Activated CD4-positive, alpha-beta memory T cell treated with anti-CD3 and anti-CD28 coated beads, Interleukin-2, amount 10 ng/mL, durations not matched to agents 7 days and 5 days (primary cell): ENCODE measurements at places on chromosomes 5 and 9. TPM values are rescaled to one million over a fixed set of nuclear protein-coding genes. Genes with fewer than 3 reads are reported as not detected.

DNA sequence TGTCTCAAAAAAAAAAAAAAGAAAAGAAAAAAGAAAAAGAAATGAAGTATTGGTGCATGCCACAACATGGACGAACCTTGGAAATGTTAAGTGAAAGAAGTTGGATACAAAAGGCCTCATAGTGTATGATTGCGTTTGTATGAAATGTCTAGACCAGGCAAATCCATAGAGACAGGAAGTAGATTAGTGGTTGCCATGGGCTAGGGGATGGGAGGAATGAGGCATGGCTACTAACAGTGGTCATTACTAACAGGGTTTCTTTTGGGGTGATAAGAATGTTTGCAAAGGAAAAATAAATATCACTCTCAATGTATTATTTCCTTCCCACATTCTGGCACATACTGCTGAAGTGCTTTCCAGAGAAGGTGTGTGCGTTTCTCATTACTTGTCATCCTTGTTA is 44.1 kb downstream of the UGCG start:
- no peak overlapping the region for H3K27ac ChIP-seq
- no peaks in the 10 kb centered on the region for H3K27me3 ChIP-seq
- no peak overlapping the region for H3K4me3 ChIP-seq
- peaks cover 34% of the 10 kb centered on the region for H3K4me1 ChIP-seq
- no peak for DNase-seq

DNA sequence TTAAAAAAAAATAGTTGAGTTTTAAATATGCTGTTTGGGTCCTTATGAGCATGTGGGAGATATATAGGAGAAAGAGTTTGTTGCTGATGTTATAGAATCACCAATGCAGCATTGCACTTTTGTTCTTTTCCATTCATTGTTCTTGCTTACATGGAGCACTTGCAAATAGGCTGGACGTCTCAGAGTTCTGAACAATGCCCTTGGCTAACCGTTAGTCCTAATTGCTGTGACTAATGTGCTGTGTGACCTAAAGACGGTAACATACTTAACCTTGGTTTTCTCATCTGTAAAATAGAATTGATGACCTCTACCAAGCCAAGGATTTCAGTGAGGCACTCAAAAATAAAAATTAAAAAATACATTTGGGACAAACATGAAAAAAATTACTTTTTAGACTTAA is 29.8 kb downstream of the PIK3R1 start:
- DNase-seq: no peak
- H3K36me3 ChIP-seq: peaks cover 42% of the 10 kb centered on the region
- H3K27me3 ChIP-seq: no peaks in the 10 kb centered on the region
- H3K4me1 ChIP-seq: peaks cover 56% of the 10 kb centered on the region

DNA sequence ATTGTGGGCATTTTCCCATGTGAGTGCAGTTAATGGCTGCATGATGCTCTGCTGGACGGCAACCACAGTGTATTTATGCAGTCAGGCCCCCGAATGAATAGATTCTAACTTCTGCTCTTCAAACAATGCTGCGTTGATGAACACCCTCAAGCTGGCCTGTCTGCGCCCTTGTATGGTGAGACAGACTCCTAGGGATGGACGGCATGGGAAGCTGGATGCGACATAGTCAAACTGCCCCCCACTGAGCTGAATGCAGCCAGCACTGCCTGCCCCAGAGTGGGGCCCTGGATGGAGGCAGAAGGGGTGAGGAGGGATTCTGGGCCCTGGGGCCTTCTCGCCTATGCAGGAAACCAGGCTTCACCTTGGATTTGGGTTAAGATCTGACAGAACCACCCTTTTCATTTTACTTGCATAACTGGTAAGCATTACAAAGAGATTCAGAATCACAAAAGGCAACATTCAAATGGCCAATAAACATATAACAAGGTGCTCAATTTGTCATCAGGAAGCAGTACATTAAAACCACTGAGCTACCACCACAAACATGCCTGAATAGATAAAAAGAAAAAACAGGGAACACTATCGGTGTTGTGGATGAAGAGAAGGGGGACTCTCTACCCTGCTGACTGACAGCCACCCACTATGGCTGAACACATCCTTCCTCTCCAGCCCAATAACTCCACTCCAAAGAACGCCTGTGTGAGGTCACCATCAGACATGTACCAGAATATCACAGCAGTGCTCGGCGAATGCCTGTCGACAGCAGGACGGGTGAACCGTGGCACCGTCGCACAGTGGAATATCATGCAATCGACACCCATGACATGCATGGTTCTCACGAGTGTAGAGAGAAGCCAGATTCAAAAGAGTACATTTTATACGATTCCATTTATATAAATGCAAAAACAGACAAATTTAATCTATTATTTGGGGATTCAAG is 79.1 kb downstream of the RAPGEF1 start:
- H3K36me3 ChIP-seq: peaks cover 47% of the 10 kb centered on the region
- no peak overlapping the region for H3K4me3 ChIP-seq
- DNase-seq: no peak
- peak overlapping the region; percentile 41 for H3K27ac ChIP-seq
- H3K4me1 ChIP-seq: peaks cover 89% of the 10 kb centered on the region
- H3K27me3 ChIP-seq: no peaks in the 10 kb centered on the region

DNA sequence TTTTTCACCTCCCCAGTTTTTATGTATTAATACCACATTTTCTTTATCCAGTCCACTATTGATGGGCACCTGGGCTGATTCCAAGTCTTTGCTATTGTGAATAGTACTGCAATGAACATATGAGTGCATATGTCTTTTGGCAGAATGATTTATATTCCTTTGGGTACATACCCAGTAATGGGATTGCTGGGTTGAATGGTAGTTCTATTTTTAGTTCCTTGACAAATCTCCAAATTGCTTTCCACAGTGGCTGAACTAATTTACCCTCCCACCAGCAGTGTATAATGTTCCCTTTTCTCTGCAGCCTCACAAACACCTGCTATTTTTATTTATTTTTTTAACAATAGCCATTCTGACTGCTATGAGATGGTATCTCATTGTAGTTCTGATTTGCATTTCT is 340.2 kb downstream of the ADAMTS6 start:
- no peak overlapping the region for H3K27ac ChIP-seq
- no peak for DNase-seq
- H3K4me1 ChIP-seq: no peaks in the 10 kb centered on the region
- H3K36me3 ChIP-seq: no peaks in the 10 kb centered on the region
- H3K4me3 ChIP-seq: no peak overlapping the region

OR13C8 gene
- not detected for total RNA-seq

TIMD4 gene
- total RNA-seq: 2.4 TPM

EIF4E1B gene
- total RNA-seq: not detected

N4BP3 gene
- 4.3 TPM for total RNA-seq

PCDHB10 gene
- total RNA-seq: not detected
